ENCODE measurements at places on chromosomes 7 and 10. TPM values are rescaled to one million over a fixed set of nuclear protein-coding genes. Genes with fewer than 3 reads are reported as not detected.

GRCh38 chr10:74799721-74800221, 26.6 kb upstream of the KAT6B start:
- DNase-seq: peak; percentile 75

- no peak for DNase-seq
These were observed 1232.2 kb downstream of the XPNPEP1 start for GRCh38 chr10:108691126-108691525.

The PGAM2 gene
- 0.78 TPM for total RNA-seq

DNA sequence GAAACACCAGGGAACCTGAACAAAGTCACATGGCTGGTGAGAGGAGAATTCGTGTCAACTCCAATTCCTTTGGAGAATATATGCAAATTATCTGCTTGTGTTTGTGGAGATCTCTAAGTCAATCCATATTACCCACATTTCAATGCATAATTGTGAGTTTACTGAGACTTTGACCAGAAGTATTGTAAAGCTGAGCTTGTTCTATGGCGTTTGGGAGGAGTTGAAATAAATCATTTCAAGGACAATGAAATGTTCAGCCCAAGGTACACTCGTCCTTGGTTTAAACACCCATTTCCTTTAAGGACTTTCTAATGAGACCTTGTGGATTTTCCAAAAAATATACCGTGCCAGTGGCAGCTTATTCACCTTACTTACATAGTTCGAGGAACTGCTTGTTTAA, 186.6 kb upstream of the HDAC9 start:
- no peak for DNase-seq

- peak; percentile 75 for DNase-seq
These were observed 48.0 kb downstream of the BRAF start for GRCh38 chr7:140876519-140877248.

DNA sequence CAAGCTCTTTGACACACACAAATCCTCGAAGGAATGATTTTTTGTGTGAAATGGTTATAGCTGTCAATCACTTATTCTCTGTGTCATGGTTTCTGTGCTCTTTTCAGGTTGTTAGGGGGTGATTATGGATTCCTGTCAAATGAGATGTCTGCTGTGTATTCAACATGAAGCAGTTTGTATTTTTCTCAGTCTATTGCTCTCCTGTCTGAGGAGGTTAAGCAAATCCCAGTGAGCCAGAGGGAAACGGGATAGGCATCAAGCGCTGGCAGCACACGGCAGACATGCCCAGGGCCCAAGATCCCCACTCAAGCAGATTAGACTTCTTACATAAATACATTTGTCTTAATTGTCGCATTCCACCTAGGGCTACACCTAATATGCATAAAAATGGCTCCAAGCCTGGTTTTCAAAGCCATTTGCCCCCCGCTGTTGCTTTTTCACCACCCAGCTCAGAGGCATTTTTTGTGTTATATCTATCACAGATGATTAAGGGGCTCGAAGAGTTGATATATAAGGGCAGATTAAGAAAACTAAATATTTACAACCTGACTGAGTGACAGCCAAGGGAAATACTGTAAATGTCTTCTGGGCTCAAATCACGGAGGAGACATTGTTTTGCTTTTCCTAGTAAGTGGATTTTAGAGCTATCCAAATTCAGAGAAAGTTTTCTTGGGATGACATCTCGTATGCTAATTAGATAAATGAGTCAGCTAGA, 192.7 kb upstream of the LRGUK start:
- peak; percentile 9 for DNase-seq

DNA sequence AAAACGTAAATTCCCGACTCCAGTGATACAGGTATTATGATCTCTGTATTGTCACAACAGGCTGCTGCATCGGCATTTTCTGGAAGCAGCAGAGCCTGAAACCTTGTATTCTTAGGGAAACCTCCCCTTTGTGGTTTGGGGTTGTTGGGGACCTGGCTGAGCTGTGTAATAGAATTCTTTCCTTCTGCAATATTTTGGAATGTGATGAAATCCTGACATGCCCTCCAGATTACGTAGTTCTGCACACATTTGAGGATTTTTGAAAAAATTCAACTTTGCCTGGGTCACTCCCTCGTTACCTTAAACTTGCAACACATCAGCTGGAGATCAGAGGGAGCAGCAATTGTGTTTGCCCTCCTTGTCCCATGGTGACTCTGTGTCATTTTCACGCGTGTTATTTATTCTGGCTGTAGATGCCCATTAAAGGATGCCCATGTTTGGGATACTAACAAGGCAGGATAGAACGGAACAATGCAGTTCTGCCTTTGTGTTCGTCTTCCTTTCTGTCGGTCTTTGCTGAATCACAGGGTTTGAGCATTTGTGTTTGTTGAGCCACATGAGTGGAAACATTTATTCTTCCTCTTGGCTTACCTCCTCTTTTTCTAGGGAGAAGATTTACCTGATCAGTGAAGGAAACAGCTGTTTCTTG, 181.7 kb downstream of the TCF7L2 start:
- DNase-seq: no peak

The HPSE2 gene
- total RNA-seq: not detected

DNA sequence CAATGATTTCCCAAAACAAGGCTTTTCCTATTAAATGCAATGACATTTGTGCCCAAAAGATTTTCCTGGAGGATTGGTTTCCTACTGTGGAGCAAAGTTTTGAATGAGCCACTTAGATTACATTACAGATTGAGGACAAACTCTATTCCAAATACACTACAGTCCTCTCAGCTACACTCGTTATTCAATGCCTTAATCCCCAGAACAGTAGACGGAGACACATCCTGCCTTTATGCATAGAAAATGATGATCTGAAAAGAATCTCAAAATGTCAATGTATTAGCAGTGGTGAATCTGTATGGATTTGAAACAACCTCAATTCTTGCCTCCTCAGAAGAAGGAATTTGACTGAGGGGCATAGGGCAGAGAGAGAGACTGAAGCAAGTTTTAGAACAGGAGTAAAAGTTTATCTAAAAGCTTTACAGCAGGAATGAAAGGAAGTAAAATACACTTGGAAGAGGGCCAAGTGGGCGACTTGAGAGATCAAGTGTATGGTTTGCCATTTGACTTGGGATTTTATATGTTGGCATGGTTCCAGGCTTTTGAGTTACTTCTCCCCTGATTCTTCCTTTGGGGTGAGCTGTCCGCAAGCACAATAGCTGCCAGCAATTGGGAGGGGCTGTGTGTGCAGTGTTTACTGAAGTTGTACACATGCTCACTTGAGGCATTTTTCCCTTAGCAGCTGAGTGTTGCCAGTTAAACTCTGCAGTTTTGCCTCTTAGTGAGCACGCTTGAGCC, 891.9 kb upstream of the MBL2 start:
- DNase-seq: no peak
